Right lung (tissue), 10 donors: ENCODE measurements at places on chromosomes 16 and 17. TPM values are rescaled to one million over a fixed set of nuclear protein-coding genes. Genes with fewer than 3 reads are reported as not detected.

Gene KRT33A
- polyA plus RNA-seq, result not detected

Gene SHISA6
- polyA plus RNA-seq, result 0.14 TPM

Gene SLC35G6
- polyA plus RNA-seq, result 0.18 TPM

GRCh38 chr16:27169511-27170071, 33.7 kb upstream of the KDM8 start:
- no peak for DNase-seq

DNA sequence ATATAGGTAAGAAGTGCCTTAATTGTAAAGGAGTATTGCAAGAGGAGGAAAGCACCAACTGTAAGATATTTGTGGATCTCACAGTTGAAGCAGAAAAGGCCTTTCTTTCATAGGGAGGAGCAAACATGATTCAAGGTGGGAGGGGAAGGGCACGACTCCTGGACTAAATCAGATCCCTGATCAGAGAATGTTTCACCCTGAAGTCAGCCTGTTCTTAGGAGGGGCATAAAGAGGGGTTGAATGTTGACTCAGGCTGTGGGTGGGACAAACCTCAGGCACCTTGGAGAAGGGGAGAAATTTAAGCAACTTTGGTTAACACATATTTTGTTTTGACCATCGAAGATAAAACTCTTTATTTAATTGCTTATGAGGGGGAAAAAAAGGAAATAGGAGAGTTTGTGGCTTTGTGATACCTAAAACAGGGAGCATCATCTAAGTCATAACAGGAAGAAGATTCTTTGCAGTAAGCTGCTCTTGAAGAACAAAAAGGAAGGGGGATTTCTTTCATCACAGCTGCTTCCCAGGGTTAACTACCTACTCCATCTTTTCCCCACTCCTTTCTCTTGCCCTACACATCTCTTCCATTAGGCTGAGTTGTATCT, 158.6 kb upstream of the ZNF267 start:
- no peak for DNase-seq

DNA sequence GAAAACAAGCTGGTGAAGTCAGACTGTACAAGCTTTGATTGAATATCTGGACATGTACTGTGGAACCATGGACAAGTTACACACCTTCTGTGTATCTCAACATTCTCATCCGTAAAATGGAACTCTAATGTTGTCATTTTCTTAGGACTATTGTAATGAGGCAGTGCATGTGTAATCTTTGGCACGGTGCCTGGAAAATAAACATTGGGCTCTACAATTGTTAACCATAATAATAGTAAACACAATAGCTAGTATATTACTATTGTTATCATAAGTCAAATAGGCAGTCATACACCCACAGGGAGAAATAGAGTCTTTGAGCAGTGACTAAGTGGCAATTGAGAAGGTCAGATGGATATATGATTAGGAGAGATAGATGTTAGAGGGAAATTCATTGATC, 39.8 kb upstream of the ANKFN1 start:
- no peak for DNase-seq

- DNase-seq, result no peak
Observed at GRCh38 chr16:57486858-57487834, 853 bp upstream of the DOK4 start.

- no peak for DNase-seq
Observed at GRCh38 chr17:47257651-47258339, 4.2 kb downstream of the ITGB3 start.

DNA sequence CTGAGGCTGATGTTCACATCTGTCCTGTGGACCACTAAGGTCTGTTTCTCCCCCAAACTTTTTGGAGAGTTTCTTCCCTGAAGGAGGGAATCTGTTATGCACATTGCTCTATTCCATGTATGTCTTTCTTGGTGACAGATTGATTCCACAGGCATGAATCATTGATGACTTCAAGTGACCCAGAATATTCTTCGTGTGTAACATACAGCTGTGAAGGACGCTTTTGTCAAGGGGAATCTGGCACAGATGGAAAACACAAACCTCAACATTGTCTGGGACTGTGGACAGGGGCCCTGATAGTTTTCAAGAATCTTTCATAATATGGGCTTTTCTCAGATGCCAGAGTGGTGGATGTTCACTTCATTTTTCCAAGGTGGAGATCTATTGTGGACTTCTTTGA, 223.1 kb upstream of the MAF start:
- no peak for DNase-seq

GRCh38 chr17:67606471-67606870, 111.3 kb upstream of the NOL11 start:
- DNase-seq, result peak; percentile 39

DNA sequence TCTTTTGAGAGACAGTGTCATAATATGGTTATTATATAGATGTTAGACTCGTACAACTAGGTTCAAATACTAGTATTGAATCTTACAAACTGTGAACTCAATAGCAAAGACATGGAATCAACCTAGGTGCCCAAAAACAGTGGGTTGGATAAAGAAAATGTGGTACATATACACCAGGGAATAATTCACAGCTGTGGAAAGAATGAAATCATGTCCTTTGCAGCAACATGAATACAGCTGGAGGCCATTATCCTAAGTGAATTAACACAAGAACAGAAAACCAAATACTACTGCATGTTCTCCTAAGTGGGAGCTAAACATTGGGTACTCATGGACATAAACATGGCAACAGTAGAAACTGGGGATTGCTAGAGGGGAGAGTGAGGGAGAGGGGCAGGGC, 8.1 kb downstream of the PHKB start:
- no peak for DNase-seq

DNA sequence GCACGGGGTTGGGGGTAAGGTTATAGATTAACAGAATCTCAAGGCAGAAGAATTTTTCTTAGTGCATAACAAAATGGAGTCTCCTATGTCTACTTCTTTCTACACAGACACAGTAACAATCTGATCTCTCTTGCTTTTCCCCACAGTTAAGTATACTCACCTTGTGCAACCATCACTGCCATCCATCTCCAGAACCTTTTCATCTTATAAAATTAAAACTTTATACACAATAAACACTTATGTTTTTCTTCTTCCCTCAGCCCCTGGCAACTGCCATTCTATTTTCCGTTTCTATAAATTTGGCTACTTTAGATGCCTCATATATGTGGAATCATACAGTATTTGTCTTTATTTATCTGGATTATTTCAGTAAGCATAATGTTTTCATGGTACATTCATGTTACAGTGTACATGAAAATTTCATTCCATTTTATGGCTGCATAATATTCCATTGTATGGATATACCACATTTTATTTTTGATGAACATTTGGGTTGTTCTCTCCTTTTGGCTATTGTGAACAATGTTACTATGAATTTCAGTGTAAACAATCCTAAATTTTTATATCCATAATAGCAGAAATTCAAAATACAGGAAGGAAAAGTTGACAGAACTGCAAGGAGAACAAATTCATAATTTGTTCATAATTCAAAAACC, 25.7 kb upstream of the FA2H start:
- DNase-seq, result no peak

- no peak for DNase-seq
Observed at GRCh38 chr17:29049541-29050145, 6.7 kb downstream of the PIPOX start.

DNA sequence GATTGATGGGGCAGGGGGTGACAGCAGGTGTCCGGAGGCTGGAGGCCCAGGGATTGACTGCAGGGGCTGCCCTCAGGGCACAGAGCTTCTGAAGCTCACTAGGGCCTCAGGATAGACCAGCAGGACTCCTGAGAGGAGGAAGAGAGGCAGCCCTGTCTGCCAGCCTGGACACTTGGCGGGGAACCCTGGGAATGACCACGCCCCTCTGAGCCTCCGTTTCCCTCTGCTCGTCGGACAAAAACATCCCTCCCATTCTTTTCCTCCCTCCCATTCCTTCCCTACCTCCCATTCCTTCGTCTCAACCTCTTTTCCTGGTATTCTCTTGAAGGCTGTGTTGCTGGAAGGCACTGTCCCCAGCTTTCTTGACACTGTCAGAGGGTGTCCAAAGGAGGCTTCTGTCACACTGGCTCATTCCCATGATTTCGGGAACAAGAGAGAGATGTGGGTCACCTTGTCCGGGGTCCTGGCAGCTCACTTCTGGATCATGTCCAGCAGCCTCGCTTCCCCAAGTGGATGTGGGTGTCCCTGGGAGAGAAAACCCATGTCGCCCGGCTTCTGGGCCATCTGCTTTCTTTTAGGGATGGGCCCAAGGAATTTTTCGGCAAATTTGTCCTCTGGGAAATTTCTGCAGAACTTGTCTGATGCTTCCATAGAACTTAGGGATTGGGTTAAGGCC, 145.5 kb downstream of the CMIP start:
- no peak for DNase-seq

DNA sequence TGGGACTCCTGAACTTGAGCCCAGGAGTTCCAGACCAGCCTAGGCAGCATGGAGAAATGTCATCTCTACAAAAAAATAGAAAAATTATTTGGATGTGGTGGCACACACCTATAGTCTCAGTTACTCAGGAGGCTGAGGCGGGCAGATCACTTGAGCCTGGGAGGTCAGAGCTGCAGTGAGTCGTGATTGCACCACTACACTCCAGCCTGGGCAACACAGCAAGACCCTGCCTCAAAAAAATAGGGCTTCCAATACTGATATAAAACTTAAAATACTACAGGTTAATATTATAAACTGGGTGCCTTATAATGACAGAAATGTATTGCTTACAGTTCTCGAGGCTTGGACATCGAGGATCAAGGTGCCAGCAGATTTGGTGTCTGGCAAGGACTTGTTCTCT, 10.6 kb downstream of the CES2 start:
- no peak for DNase-seq

DNA sequence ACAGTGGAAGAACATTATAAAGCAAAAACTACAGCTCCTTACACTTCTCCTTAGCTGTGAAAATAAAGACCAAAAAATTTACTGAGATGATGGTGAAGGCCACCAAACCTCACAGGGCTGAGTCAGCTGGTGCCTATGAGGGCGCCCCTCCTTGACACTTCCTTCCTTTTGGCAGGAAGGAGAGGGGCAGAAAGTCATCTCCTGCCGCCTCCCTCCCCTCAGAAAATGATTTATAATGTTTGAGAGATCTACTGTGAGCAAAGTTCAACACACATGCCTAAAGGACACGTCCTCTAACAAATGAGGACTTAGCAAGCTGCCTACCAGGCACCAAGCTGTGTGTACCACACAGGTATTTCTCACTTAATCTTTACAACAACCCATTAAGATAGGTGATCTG, 245.7 kb downstream of the PRKCA start:
- DNase-seq, result no peak

DNA sequence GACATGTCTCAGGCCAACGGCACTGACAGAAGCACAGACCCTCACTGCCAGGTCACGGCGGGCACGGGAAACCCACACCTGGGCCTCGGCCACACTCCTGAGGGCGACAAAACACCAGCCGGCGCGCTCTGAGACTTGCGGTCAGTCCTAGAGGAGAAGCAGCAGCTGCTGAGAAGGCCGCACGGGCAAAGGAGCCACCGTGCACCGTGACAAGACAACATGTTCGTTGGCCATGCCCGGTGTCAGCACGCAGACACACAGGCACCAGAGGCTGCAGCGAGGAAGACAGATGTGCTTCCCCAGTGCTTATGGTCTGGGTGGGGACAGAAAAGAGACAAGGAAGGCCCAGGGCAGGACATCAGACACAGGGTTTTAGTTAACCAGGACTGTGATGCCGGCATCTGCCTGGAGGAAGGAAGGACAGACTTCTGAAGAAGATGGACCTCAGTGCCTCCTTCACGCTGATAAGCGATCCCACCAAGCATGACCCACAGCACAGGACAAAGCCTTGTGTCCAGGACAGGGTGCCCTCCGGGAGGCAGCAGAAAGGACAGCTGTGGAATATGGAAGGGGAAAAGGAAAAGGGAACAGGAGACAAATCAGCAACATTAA, 84.0 kb downstream of the ANKRD11 start:
- DNase-seq, result no peak

DNA sequence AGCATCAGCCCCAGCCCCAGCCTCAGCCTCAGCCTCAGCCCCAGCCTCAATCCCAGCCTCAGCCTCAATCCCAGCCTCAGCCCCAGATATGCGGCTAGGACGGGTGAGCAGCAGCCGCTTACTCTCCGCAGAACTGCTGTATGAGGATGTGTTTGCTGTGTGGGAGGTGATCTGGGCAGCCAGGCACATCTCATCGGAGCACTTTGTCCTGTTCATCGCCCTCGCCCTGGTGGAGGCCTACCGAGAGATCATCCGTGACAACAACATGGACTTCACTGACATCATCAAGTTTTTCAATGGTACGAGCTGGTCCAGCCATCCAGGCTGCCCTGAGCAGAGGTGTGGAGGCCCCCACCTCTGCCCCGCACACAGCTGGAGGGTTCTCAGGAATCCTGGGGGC, 22.0 kb downstream of the MNT start:
- no peak for DNase-seq

DNA sequence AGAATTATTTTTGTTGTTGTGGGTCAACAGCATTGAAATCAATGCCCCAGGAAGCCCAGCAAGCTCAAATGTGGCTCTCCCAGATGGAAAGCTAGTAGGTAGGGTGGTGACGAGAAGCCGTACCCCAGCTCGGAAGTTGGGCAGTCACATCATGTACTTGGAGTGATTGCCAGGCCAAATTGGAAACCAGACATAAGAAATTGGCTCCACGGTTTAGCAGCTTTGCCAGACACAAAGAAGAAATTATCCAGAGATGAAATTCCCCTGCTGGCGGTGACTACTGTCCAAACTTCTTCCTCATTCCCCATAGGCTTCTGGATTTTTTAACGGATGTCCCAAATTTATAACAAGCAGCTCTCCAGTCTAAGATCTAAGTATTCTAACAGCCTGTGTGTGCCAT, 95.9 kb downstream of the OR1D5 start:
- DNase-seq, result no peak

DNA sequence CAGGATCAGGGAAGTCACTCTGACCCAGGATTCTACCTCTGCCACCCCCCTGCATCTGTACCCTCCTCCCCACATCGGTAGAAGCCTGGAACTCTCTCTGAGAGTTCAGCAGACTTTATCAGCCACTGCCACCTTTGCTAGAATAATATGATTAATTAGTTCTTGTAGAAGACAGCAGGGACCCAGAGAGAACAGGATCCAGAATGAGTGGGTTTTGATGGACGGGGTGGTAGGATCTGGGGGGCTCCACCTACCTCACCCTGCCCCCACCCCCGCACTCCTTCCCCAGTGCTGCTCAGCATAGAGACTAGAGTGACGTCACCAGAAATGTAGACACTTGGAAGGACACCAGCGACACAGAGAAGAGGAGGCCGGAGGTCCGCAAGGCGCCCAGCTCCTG, 33.5 kb downstream of the ABCC6 start:
- no peak for DNase-seq

GRCh38 chr17:35068249-35068648, 4.7 kb upstream of the RFFL start:
- DNase-seq, result no peak
